PC-3 (cell line): ENCODE measurements at places on chromosomes 4 and X.

DNA sequence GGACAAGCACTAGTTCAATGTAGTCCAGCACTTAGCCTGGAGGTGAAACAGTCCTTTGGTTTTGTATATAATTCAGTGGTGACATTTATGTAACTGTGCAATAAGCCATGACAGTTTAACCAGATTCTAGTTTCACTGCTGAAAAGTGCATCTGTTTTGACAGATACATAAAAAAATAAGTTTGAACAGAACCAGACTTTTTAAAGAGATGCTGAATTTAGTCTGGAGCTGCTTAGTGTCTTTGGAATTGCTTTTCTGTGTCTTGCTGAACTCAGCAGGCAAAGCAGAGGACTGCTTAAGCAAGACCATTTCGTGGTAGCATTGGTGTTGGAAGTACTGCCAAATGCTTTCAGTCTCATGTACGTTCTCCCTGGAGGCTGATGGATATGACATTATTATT, 393.5 kb downstream of the MAPK10 start:
- no peak for DNase-seq

GRCh38 chr4:926538-926937, 5.6 kb downstream of the GAK start:
- DNase-seq, result peak; percentile 17

DNA sequence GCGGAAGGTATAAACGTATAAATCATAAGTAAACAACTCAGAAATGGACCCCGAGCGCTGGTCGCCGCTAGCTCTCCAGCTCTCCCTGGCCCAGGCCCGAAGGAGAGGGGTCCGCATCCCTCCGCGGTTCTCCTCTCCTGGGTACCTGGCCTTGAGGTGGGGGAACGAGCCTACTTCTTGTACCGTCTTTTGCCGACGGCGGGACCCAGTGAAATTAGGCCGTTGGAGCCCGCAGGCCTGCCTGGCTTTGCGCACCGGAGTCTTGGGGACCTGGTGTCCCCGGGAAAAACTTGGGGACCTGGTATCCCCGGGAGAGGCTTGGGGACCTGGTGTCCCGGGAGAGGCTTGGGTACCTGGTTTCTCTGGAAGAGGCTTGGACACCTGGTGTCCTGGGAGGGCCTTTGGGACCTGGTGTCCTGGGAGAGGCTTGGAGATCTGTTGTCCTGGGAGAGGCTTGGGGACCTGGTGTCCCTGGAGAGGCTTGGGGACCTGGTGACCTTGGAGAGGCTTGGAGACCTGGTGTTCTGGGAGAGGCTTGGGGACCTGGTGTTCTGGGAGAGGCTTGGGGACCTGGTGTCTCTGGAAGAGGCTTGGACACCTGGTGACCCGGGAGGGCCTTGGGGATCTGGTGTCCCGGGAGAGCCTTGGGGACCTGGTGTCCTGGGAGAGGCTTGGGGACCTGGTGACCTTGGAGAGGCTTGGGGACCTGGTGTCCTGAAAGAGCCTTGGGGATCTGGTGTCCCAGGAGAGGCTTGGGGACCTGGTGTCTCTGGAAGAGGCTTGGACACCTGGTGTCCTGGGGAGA, 12.0 kb downstream of the SHOX start:
- no peak for DNase-seq

DNA sequence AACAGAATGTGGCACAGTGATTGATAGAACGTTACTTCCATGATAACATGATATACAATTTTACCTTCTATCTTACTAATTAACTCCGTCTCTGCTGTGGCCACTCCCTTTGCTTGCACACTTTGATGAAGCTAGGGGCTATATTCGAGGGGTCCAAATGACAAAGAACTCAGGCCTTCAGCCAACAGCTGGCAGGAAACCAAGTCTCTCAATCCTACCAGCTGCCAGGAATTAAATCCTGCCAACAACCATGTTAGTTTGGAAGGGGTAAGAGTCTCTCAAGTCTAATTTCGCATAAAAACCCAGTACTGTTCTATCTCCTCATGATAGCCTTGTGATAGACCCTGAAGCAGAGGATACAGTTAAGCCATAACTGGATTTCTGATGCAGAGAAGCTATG, 1122.9 kb upstream of the PCDH10 start:
- DNase-seq, result no peak

- no peak for DNase-seq
Observed at GRCh38 chrX:48616576-48616975, 19.3 kb downstream of the WDR13 start.

DNA sequence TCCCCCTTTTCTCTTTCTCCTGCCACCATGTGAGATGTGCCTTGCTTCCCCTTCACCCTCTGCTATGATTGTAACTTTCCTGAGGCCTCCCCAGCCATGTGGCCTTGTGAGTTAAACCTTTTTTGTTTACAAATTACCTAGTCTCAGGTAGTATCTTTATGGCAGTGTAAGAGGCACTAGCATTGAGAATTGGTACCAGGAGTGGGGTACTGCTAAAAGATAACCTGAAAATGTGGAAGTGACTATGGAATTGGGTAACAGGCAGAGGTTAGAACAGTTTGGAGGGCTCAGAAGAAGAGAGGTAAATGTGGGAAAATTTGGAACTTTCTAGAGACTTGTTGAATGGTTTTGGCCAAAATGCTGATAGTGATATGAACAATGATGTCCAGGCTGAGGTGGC, 182.0 kb downstream of the CHM start:
- DNase-seq, result no peak

- DNase-seq, result no peak
Observed at GRCh38 chr4:80489798-80490197, 154.3 kb downstream of the CFAP299 start.

GRCh38 chr4:119093042-119093827, 42.4 kb upstream of the MYOZ2 start:
- DNase-seq, result peak; percentile 64

GRCh38 chrX:7263961-7264360, 116.0 kb upstream of the PUDP start:
- DNase-seq, result peak; percentile 84

DNA sequence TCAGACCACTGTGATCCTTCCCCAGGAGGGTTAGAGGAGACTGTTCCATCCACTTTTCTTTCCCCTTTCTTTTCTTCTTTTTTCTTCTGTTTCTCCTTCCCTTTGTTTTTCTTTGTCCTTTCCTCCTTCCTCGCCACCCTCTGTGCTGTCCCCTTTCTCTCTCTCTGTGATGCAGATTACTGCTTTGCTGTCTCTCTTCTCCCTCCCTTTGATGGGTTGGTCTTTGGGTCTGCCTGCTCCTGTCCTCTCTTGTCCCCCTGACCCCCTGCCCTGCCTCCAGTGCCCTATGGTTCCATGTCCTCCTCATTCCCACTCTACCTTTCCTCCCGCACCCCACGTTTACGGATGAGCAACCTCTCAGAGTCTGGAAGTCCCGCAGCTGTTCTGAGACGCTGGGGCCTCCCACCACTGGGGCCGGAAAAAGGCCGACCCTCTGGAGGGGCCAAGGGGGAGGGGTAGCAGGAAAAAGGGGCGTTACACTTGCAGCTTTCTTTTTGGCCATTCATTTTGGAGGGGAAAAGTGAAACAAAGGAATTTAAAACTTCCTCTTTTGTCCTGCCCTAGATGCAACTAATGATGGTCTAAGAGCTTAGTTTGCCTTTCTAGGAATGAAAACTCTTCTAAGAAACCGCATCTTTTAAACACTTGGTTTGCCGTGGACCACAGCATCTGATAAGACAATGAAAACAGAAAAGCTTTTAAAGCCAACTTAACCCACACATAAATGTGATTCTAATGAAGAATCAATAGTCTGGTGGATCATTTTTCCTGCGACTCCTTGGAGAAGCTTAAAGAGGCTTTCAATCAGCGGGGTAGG, 24.5 kb upstream of the TSR2 start:
- DNase-seq, result no peak

GRCh38 chr4:14871676-14872430, 130.4 kb upstream of the CPEB2 start:
- DNase-seq, result peak; percentile 90
